ENCODE measurements at places on chromosomes 16 and 17.
A peak's percentile ranks its signal among the peaks of the same experiment; 100 is the strongest.

DNA sequence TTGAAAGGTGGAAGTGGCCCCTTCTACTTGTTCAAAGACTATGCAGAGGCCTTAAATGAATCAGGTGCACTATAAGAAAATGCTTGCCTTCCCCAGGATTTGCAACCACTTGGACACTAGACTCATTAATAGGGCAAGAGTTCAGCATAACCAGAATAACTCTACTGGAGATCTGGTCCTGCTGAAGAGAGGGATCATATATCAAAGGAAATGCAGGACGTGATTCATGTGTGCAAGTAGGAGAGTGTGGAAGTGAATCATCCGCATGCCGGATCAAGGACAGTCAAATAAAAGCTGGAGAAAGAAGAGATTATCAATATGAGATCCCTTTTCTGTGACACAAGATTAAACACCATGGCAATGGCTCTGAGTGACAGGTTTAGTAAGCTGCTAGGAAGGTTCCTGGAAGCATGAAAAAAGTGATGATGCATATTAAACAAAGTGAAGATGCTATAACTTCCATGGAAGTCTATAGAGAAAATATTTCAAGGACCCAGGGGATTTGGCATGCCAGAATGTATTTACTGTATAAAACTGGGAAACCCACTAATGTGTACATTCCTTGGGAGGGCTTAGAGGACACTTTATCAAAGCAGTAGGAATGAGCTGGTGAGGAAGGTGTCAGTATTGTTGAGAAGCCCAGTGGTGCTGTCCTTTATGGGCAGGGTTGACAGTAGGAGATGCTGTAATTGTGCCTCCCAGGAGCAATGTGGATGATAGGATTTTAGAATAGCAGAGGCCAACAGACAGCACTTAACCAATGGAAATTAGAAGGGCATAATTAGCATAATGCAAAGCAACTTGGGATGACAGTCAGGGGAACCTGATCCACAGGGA lies 133.1 kb downstream of the ABCA8 start:
- no peak for DNase-seq

DNA sequence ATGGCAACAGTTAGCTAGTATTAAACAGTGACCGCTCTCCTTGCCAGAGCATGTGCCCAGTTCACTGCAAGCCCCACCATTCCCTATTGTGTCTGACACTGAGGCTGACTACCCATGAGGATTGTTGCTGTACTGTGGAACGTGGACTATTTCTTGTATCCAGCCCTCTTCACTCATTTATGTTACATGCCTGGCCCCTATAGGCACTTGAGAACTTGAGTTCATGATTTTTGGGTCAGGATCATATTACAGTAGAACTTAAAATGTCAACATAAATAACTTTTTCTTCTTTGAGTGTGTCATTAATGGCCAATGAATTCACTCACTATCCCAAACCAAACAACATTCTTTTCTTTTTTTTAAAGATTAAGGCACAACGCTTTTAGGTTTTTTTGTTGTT lies 55.7 kb downstream of the LYRM1 start:
- DNase-seq = no peak

- DNase-seq = no peak
Observed at GRCh38 chr17:57685499-57686132, 59.5 kb downstream of the CCDC182 start.

DNA sequence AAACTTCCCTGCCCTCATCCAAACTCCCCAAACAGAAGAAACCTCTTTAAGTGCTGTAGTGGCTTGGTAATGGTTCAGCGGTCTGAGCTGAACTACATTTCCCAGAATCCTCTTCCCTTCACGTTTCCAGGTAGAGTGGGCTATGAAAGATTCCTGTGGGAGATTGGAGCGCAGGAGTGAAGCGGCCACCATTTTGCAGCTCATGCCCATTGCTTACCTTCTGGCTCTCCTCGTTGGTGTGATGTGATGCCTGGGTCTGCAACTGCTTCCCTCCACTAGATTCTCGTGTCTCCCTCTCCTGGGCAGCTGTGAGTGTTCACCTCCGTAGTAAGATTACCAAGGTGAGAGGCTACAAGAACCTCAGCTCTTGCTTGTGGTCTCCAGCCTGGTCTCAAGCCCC lies 82.1 kb downstream of the GPR139 start:
- DNase-seq = no peak

DNA sequence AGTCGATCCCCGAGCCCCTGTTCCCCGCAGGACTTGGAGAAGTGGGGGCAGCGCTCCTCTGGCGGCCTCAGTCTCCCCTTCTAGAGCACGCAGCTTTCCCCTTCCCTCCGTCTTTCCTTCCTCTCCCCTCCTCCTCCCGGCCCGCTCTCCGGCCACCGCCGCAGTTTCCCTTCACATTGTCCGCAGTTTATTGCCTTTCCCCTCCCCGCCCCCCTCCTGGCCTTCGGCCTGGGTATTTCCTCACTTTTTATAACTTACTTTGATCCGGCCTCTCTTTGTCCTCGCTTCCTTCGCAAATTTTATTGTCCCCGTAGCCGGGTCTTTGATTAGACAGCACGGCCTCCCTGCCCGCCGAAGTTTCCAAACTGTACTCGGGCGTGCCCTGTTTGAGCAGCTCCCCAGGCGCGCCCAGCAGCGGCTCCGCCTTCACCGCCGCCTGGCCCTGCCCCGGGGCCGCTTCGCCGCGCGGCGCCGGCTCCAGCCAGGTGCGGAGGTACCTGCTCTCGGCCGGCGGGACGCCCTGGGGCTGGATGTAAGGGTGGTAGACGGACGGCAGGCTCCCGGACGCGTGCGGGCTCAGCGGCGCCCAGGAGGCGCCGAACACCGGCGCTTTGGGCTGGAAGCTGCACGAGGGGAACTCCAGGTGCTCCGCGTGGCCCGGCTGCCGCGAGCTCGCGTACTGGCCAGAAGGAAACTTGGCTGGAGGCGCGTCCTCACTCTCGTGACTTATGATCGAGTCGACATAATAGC lies 488 bp downstream of the HOXB9 start:
- DNase-seq = no peak

GRCh38 chr17:1385861-1386260 lies 14.2 kb downstream of the YWHAE start:
- DNase-seq = no peak

DNA sequence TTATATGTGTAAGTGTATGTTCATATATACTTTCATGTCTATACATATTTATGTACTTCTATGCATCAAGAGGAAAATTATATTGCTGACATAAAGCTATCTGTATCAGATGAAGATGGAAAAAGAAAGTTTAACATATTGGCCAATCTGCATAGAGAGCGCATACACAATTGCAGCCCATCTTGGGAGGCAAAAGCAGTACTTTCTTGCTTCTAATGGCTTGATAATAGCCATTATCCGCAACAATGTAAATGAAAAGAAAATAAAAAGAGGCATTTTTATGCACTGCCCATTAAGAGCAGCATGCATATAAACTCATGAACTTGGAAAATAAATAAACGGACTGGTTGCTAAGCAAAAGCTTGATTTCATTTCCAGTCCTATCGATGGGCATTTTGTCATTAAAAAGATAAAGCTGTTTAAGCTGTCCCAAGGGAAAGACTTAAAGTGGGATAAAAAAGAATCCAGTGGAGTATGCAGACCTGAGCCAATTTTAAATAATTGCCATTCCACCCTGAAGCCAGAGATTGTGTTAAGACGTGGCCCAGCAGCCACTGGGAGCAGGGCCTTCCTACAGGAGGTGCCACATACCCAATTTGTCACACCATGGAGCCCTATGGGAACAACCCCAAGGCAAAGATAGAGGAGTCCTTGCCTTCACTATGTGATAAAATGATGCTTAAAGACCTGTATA lies 183.6 kb upstream of the CDH11 start:
- DNase-seq = no peak

- peak; percentile 66 for DNase-seq
Observed at GRCh38 chr17:27760069-27760885, 40.1 kb downstream of the NOS2 start.

- peak; percentile 27 for DNase-seq
Observed at GRCh38 chr16:11799509-11800381, 2.7 kb upstream of the ZC3H7A start.

- DNase-seq = no peak
Observed at GRCh38 chr16:78100112-78100467, 636 bp downstream of the WWOX start.

DNA sequence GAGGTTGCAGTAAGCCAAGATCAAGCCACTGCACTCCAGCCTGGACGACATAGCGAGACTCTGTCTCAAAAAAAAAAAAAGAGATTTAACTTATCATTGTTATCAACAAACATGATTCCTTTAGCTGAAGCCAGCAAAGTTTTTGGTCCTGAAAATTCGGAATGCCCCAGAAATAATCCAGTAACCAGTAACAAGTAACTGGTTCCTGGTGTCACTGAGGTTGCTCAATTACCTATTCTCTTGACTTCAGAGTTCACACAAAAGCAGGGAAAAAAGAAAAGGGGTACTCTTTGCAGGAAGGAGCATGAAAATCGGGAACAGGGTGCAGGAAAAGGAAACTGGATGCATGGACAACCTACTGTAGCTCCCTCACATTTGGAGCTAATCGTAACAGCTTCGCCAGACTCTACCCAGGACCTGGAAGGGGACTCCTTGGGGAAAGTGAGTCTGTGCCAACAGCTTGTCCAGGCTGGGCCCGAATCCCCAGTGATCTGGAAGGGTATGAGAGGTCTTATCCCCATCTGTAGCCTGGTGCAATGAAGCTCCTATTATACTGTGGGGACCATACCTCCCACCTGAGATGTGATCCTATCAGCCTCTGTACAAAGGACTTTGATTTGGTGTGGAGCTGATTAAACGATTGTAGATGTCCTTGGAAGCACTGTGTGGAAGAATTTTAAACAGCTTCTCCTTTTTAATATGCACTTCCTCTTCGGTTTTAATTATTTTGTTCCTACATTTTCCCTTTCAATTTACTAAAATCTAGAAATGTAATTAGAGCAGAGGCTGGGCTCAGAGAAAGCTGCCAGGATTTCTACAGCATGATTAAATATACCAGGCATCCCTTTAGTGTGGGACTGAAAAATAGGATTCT lies 3.4 kb upstream of the SPOP start:
- no peak for DNase-seq

GRCh38 chr17:72422204-72422504 lies 301.3 kb downstream of the SOX9 start:
- no peak for DNase-seq

DNA sequence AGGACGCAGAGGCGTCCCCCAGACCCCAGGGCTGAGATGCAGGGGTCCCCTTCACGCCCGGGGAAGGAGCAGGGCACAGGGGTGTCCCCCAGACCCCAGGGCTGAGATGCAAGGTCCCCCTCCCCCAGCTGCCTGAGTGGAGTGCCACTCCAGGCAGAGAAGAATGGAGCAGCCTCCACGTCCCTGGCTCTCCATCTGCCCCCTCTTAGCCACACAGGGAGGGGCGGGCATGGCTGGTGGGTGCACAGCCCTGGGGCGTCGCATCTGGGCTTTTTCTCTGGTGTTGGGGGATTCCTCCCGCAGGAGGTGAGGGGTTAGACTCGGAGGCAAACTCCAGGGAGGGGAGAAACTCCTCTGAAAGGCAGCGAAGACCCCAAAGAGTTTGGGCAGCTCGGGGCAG lies 17.5 kb downstream of the CIBAR2 start:
- no peak for DNase-seq

- no peak for DNase-seq
Observed at GRCh38 chr17:65657251-65657828, 95.9 kb upstream of the AXIN2 start.

- no peak for DNase-seq
Observed at GRCh38 chr17:54536306-54536705, 364.3 kb upstream of the TOM1L1 start.

DNA sequence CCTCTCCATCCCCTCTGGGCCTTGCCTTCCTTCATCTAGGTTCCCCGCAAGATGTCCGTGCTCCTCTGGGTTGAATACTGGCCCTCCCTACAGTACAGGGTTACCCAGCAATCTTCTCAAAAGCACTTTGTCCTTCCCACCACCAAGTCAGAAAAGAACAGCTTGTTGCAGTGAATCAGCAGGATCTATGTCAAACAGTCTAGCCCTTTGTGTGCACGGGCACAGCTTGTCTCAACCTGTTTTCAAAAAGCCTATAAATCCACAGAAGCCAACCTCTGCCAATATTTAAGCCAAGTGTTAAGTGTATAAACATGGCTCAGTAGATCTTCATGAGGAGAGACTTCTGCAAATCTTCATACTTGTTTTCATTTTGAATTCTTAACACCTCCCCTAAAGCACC lies 25.2 kb downstream of the C17orf67 start:
- no peak for DNase-seq

DNA sequence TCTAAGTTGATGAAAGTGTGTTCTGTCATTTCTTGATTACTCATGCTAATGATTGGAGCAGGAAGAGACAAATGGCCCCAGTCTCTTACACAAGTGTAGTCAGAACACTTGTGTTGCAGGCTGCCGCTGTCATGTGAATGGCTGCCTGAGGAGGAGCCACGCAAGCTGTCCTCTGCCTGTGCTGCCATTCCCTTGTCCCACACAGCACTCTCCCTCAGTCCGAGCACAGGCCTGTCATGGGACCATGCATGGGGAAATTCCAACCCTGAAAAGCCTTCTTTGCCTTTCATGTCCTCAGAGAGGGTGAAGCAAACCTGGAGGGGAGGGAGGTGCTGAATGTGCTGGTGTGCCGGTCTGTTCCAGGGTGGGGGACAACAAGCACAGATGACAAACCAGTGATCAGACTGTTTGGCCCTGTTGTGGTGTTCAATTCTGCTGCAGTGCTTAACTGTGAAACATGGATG lies 109.4 kb downstream of the MRTFB start:
- no peak for DNase-seq

- DNase-seq = no peak
Observed at GRCh38 chr16:66751053-66751302, 431 bp downstream of the DYNC1LI2 start.

DNA sequence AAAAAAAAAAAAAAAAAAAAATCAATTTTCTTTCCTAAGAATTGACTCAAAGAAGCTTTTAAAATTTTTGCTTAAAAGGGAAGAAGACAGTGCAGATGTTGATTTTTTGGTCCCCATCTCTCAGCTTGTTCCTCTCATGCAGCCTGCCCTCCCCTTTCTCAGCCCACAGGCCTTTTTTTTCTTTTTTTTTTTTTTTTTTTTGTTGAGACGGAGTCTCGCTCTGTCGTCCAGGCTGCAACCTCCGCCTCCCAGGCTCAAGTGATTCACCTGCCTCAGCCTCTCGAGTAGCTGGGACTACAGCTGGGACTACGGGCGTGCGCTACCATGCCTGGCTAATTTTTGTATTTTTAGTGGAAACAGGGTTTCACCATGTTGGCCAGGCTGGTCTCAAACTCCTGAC lies 17.7 kb downstream of the YPEL2 start:
- DNase-seq = no peak

GRCh38 chr16:64621616-64622015 lies 500.2 kb downstream of the CDH11 start:
- DNase-seq = no peak

DNA sequence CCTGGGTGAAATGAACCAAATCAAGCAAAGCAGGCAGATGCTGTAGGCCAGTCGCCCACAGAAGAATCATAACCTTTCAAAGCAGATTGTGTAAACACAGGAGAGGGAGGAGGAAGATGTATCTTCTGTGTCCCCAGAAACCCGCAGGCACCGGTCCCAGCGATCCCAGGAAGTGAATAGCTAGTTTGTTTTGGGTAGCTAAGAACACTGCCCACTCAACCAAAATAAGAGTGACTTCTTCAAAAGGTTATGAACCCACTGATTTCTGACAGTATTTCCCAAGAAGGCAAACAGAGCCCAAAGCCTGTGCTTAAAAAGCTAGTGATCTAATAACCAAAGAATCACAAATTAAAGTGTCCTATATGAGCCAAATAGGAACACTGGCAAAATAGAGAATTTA lies 67.8 kb downstream of the GRIN2A start:
- no peak for DNase-seq

Data from CD4-positive, alpha-beta T cell treated with Interleukin-2 at 100 ng/mL for 4 hours (primary cell).